ENCODE measurements at places on chromosomes 5 and 9.

DNA sequence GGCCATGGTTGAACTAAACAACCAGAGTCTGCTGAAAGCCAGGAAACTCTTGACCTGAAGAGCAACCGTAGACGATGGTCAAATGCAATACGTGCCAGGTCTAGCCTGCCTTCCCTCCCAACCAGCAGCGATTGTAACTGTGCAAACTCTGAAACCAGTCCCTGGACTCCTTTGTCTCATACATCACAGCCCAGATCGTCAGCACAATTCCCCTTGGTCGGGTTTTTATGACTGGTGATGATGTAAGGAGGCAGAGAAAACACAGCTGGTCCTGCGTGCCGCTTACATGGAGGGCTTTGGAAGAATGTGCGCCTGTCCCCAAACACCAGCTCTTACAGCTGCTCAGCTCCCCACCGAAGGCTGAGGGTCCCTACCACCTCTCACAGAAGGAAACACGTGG lies 24.6 kb downstream of the SMIM23 start:
- DNase-seq = no peak

GRCh38 chr5:77852514-77853352 lies 76.6 kb upstream of the TBCA start:
- no peak for DNase-seq

GRCh38 chr9:26221290-26221689 lies 543.0 kb upstream of the TUSC1 start:
- DNase-seq = no peak

DNA sequence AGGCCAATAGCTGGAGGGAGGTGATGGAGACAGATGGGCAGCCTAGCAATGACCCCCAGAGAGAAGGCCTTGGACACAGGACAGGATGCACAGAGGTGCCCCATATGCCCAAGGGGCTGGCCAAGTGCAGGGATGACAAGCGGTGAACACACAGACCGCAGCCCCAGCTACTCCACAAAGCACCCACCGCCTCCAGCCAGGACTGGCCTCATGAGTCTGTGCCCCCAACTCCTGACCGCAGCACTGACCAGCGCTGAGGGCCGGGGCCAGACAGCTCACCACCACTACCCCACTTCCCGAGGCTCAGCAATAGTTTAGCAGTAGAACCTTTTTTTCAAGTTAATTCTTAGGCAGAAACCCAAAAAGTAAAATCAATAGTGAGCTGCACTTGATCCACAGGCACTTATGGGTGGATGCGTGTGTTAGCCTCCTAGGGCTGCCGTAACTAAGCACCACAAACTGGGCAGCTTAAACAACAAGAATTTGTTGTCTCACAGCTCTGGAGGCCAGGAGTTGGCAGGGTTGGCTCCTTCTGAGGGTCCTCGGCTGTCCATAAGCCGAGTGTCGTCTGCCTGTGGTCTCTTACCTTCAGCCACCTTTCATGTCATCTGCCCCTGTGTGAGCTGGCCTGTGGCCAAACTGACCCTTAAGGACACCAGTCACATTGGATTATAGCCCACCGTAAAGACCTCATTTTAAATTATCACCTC lies 14.1 kb downstream of the ROR2 start:
- DNase-seq = no peak

GRCh38 chr5:57895766-57896165 lies 413.2 kb upstream of the ACTBL2 start:
- no peak for DNase-seq

DNA sequence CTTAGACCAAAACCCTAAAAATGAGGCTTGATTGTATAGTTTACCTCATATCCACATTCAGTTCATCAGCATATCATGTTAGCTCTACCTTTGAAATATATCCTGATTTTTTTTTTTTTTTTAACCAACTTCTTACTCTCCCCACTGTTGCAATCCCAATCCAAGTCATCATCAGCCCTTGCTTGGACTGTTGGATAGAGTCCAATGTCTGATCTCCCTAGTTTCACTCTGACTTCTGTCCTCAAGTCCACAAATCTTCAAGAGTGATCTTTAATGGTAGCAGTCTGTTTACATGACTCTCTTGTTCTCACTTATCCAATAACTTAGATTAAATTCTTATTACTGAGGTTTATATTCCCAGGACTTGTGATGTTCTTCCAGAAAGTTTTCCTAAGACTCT lies 30.8 kb downstream of the NAA35 start:
- DNase-seq = no peak

GRCh38 chr5:38079620-38080402 lies 178.5 kb upstream of the EGFLAM start:
- no peak for DNase-seq

- DNase-seq = no peak
These were observed 31.7 kb upstream of the CEP72 start for GRCh38 chr5:580436-580835.

DNA sequence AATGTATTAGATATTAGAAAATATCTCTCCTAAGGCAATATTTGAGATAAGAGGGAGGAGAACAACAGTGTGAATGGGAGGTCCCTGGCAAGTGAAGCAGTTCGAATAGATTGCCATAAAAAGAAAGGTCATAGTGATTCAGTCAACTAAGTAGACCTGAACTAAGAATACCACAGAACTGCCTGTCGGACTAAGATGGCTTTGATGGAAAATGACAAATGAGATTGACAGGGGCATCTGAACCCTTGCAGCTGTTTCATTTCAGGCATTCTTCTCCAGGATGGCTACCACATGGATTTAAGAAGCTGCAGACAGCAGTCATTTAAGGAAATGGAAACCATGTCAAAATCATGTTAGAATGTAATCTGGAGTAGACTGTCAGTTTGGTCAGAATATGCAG lies 308.4 kb upstream of the MEF2C start:
- no peak for DNase-seq

- DNase-seq = peak; percentile 52
These were observed 996 bp upstream of the GAS1 start for GRCh38 chr9:86948074-86948929.

DNA sequence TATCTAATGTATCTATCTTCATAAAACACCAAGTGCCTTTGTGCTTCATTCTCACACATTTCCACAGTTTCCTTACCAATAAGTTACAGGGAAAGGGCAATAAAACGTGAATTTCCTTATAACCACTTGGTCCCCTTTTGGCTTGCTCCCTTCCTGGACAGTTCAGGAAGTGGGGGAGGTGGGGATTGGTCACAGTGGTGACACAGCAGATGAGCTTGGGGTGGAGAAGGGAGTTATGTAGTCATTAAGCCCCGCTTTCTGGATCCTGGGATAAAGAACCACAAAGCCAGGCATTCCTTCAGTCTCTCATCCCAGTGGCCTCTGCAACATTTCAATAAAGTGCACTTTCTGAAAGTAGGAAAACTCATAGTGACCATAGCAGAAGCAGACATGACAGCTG lies 47.1 kb upstream of the FYB1 start:
- no peak for DNase-seq

DNA sequence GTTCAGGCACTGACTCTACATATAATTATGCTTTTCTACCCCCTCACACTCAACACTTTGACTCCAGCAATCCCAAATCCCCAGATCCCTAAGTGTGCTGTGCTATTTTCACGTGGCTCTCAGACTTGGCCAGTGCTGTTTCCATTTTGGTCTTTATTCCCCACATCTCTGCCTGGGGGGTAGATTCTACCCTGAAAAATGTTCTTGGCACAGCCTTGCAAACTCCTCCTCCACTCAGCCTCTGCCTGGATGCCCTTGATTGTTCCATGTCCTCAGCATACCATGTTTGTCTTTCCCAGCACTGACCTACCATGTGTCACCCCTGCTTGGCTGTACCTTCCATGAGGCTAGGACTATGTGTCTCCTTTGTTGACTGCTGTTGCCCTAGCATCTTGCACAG lies 43.0 kb downstream of the FXN start:
- DNase-seq = no peak

GRCh38 chr5:147887026-147887627 lies 8.6 kb downstream of the SCGB3A2 start:
- DNase-seq = no peak

- no peak for DNase-seq
These were observed 83.7 kb upstream of the SLC27A6 start for GRCh38 chr5:128881502-128882018.

DNA sequence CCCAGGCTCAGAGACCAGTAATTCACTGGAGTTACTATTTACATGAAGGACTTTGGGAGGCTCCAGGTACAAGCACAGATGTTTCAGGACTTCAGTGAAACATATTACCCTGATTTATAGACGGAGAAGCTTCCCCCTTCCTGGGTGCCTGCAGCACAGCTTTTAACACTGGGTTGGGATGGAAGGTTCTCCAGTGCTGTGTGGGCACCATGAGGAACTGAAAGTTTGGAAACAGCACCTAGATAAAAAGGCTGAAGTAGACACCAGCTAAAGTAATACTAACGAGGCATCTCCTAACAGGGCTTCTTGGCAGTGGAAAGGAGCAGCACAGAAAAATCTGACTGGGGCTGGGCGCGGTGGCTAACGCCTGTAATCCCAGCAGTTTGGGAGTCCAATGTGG lies 70.7 kb downstream of the GCNT1 start:
- no peak for DNase-seq

DNA sequence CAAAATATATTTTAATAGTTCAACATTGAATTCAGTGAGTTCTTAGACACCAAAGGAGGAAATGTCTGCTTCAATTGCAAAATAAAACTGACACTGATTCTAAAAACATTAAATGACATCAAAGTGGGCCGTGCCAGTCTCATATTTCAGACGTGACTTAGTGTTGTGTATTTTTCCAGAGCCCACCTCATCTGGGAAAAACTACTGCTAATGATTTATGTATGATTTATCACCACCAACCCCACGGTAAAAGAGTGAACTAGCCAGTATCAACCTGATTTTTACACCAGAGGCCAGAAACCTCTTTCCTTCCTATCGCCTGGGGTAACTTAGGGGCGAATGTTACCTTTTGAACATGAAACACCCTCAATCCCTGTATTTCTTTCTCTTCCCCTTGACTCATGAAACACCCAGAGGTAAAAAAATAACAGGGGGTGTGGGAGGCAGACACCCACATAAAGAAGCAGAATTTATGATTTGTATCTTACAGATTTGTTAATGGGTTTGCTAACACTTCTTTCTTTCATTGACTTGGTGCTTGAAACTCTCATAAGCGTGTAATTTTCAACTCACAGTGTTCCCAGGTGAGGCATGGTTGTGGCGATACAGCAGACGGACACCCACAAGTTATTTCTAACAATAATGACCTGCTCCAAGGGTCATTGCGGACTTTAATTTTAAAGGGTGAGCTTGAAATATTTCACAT lies 56.4 kb upstream of the FANCC start:
- DNase-seq = no peak

DNA sequence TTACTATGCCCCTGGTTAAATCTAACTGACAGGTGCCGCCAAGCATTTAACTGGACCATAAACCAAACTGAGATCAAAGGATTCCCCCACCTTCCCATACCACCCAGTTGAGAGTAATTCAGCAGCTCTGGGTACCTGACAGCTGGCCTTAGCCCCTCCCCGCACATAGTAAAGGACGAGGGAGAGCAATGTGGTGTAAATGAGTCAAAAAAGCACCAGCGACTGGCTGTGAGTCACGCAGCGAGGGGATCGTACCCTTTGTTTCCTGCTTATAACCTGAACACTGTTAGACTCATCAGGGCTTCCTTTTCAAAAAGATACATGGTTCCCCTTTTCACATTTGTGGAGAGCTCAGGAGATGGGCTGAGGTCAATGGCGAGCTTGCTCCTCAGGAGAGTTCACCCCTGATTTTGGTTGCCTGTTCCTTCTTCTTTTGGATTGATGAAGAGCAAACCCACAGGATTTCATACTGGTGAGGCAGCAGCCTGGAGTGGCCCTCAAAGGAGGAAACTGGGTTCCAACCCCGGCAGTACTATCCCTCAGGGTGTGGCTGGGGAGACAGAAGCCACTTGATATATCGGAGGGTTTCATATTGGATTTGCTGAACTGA lies 71.5 kb downstream of the ANKRD33B start:
- no peak for DNase-seq

DNA sequence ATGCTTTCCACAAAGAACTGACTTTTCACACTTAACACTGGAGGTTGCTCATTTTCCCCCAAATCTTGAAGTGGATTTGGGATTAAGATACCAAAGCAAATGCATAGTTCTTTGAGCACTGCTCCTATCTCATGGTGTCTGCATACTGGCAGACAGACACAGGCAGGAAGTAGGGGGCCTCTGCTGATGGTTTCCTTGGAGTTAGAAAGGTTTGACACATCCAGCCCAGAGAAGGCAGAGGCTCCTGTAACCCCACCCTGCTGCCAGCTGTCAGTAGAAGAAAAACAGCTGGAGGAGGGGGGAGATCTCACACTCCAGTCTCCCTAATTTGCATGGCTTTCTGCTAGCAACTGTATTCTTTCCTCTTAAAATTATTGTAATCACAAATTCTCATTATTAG lies 44.1 kb downstream of the APTX start:
- no peak for DNase-seq

DNA sequence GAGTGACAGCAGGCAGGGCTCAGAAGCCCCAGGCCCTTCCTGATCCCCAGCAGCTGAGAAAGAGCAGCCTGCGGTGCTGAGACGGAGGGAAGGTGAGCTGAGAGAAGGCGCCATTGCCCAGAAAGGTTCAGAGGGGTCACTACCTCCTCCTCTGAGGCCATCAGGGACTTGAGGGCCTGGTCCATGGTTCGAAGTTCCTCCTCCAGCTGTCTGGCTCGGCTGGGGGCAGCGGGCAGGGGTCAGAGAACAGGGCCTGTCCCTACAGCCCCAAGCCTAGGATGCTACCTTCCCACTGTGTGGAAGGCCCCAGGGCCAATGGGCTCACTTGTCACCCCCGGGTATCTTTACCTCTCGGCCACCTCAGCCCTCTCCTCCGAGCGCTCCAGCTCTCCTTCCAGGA lies 4.8 kb downstream of the TPM2 start:
- no peak for DNase-seq

DNA sequence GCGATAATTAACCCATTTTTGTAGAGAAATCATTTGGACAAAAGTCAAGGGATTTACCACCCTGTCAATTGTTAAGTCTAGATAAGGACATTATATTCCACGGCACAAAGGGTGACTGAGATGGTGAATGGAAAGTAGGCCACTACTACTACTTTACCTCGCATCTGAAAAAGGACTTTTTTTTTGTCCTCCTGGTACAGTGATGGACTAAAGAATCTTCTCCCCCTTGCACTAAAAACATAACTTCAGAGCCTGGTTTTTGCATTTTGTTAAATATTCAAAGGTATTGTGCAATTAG lies 147.5 kb downstream of the EBF1 start:
- DNase-seq = no peak

Measured in stimulated activated CD8-positive, alpha-beta memory T cell treated with anti-CD3 and anti-CD28 coated beads, Interleukin-4, amount 100 ng/mL, for 1 hour (primary cell).